ENCODE measurements at places on chromosomes 2 and 18. TPM values are rescaled to one million over a fixed set of nuclear protein-coding genes. Genes with fewer than 3 reads are reported as not detected.

The CD8B2 gene
- total RNA-seq: not detected

The MYCN gene
- total RNA-seq: not detected

GRCh38 chr2:60504049-60504448 is 49.4 kb downstream of the BCL11A start:
- no peak for DNase-seq

GRCh38 chr2:109254174-109254904 is 125.3 kb downstream of the SH3RF3 start:
- no peak for DNase-seq

- DNase-seq: no peak
Observed at GRCh38 chr2:144546933-144547332, 27.0 kb upstream of the ZEB2 start.

GRCh38 chr2:36967236-36967876 is 1.0 kb upstream of the STRN start:
- DNase-seq: no peak

GRCh38 chr2:12304564-12305171 is 412.1 kb upstream of the TRIB2 start:
- DNase-seq: peak; percentile 71

- DNase-seq: peak; percentile 13
Observed at GRCh38 chr2:156339110-156339847, 6.8 kb upstream of the NR4A2 start.

Measured in fibroblast of the aortic adventitia (primary cell).